ENCODE measurements at places on chromosomes 1 and 21. TPM values are rescaled to one million over a fixed set of nuclear protein-coding genes. Genes with fewer than 3 reads are reported as not detected.

DNA sequence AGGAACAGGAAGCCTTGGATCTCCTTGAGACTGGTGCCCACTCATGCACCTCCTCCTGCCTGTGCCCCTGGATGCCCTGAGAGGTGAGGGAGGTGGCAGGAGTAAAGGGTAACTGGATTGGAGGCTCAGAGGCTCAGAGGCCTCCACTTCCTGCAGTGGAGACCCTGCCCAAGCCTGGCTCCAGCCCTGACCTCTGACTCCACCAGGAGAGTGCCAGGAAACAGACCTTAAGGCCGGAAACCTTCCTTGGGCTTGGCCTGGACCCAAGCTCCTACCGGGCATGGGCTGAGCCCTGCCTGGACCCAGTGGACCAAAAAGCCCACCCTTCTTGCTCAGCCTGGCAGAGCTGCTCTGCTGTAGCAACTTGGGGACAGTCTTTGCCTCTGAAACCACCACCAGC, 15.0 kb upstream of the CELA3B start:
- no peak for DNase-seq

GRCh38 chr1:65001231-65001792, 35.0 kb upstream of the JAK1 start:
- no peak for DNase-seq

GRCh38 chr1:227134686-227135314, 183.5 kb downstream of the CDC42BPA start:
- no peak for DNase-seq

- DNase-seq = no peak
Observed at GRCh38 chr1:1020415-1021009, 592 bp downstream of the AGRN start.

DNA sequence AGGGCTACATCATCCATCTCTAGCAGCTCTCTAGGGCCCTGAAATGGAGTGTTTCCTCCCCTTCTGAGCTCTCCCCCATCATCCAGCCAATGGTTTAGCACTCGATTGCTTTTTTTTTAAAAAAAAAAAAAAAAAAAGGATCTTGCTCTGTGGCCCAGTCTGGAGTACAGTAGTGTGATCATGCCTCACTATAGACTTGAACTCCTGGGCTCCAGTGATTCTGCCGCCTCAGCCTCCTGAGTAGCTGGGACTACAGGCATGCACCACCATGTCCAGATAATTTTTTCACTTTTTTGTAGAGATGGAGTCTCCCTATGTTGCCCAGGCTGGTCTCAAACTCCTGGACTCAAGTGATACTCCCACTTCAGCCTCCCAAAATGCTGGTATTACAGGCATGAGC, 12.1 kb upstream of the ITPKB start:
- no peak for DNase-seq

DNA sequence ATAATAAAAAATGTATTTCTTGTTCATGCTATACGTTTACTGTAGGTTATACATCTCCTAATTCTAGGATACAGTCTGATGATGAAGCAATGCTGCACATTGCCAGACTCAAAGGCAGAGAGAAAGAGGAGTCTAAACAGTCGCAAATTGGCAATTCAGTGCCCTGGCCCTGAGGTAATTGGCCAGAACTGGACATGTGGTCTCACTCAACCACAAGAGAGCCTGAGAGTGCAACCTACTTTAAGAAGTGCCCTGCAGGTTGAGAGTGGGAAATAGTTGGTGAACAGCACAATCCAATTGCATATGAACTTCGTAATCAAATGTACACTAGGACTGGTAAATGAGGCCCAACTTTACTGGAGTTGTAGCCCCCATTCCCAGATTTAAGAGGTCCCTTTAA, 5.0 kb upstream of the SLC35A3 start:
- no peak for DNase-seq

- no peak for DNase-seq
Observed at GRCh38 chr1:204602111-204602579, 83.4 kb downstream of the LRRN2 start.

- DNase-seq = no peak
Observed at GRCh38 chr1:217626321-217626720, 4.6 kb downstream of the GPATCH2 start.

GRCh38 chr1:163273766-163274441, 47.9 kb upstream of the NUF2 start:
- DNase-seq = no peak

- peak; percentile 54 for DNase-seq
Observed at GRCh38 chr1:109975718-109976117, 8.8 kb upstream of the AHCYL1 start.

DNA sequence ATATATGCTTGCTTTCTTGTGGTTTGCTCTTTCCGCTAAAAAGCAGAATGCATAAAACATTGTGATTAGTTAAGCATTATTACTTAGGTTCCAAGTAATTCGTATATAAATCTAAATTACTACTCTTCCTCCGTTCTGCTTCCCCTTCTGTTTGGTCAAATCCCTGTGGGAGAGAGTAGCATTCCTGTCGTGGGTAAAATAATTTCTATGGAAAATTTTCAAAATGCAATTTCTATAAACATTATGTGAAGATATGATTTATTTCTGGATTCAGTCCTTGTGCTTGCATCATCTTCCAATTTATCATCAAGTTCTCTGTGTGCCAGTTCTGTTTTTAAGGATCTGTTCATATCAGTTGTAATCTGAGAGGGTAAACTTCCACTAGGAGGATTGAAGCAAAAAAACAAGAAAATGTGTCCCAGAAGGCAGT, 7.2 kb upstream of the WARS2 start:
- no peak for DNase-seq

DNA sequence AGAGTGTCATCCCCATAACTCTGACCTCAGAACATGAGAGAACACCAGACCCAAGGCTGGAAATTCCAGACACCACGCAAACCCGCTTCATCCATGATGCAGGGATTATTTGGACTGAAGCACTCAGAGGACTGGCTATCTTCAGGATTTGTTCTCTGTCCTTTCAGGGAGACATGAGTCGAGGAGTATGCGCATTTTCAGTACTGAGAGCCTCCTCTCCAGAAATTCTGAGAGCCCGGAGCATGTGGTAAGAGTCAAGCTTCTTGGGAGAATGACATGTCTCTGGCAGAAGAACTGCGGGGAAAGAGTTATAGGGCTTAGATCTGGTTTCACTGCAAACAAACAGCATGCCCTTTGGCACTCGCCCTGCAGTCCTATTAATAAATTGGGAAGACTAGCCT, 6.9 kb downstream of the LAX1 start:
- no peak for DNase-seq

- no peak for DNase-seq
Observed at GRCh38 chr1:233714631-233715217, 100.8 kb downstream of the KCNK1 start.

DNA sequence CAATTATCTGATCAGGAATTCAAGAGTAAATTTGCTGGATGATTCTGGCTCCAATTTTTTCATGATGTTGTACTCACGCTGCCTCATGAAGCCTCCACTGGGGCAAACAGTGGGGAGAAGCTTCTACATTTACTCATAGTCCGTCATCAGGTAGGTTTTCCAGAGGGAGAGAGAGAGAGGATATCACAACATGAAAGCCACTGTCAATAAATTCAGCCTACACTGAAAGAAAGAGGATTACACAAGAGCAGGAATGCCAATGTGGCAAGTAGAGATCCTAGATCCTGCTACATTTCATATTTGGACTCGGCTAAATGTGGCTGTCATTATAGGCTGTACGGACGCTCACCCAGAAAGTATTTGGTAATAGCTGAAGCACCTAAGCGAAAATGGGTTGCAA, 819.9 kb downstream of the BRINP3 start:
- no peak for DNase-seq

DNA sequence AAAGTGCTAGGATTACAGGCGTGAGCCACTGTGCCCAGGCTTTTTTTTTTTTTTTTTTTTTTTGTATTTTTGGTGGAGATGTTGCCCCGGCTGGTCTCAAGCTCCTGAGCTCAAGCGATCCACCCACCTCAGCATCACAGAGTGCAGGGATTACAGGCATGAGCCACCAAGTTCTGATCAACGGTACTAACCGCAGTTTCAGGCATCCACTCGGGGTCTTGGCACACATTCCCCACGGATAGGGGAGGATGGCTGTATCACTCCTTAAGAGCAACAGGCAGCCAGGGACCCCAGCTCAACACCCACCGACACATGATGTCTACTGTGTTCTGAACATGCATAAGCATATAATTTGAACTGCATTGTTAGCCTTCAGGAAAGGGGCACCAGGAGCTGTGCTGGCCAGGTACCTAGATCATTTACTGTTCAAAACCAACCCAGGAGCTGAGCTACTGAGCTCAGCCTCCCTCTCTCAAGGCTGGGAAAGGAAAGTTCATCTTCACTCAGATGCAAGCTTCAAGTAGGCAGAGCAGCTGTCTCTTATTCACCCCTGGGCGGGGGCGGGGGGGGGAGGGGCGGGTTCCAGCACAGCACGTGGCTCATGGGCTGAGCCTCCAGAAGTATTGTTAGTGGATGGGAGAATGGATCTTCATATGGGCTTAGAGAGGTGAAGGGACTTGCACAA, 24.7 kb downstream of the CAPZB start:
- DNase-seq = no peak

- DNase-seq = no peak
Observed at GRCh38 chr1:67942274-67942673, 108.2 kb downstream of the DIRAS3 start.

DNA sequence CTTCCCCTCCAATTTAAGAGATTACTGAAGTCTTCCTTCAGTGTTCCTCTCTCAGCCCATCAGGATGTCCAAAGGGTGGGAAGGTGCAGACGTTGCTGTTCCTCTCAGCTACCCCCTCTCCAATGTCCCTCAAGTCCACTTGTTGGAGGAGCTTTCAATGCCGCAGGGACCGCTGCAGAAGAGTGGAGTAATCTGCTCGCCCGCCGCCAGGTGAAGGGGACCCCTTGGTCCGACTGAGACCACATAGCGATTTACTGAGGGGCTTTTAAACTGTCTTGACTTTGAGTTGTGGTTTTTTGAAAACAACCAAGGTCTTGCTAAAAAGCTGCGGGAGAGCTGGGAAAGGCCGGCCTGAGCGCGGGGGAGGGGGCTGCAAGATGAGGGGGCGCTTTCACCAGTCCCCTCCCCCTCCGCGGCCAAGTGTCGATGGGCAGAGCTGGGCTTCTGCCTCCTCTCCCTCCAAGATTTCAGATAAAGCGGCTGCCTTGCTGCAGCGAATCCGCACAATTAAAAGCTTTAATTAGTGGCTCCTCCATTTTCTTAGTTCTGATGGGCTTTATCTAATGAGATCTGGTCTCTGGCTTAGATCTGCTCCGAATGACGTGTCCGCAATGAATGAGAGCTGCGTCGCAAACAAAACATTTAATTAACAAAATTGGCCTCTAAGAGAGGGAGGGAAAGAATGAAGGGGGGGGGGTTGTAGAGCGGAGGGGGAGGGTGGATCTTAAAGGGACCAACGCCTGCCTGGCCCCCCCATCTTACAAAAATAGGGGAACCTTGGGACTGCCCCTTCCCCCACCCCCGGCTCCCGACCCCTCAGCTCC, 5.9 kb downstream of the LMO4 start:
- peak; percentile 42 for DNase-seq

Gene RERE
- 25.4 TPM for total RNA-seq

Gene CFAP141
- total RNA-seq = not detected

Gene S100A7
- total RNA-seq = not detected

Gene WRAP73
- total RNA-seq = 23.7 TPM

Gene ADAM30
- not detected for total RNA-seq

Gene FCGR3A
- total RNA-seq = not detected

Data from SJSA1 (cell line).